Peyer's patch (tissue), 4 donors: ENCODE measurements at places on chromosomes 4 and X. TPM values are rescaled to one million over a fixed set of nuclear protein-coding genes. Genes with fewer than 3 reads are reported as not detected.
A peak's percentile ranks its signal among the peaks of the same experiment; 100 is the strongest.

The SPANXN3 gene
- total RNA-seq: not detected

The FAM13A gene
- 91.9 TPM for total RNA-seq

The GYPA gene
- not detected for total RNA-seq

The CXCL13 gene
- not detected for total RNA-seq

GRCh38 chr4:165827018-165827417 lies 46.0 kb upstream of the TLL1 start:
- no peaks in the 10 kb centered on the region for H3K27me3 ChIP-seq
- DNase-seq: no peak
- no peaks in the 10 kb centered on the region for H3K4me1 ChIP-seq
- H3K27ac ChIP-seq: no peak overlapping the region
- H3K4me3 ChIP-seq: no peak overlapping the region
- no peaks in the 10 kb centered on the region for H3K36me3 ChIP-seq

GRCh38 chr4:182289809-182290208 lies 46.6 kb downstream of the TENM3 start:
- no peak overlapping the region for H3K4me3 ChIP-seq
- no peaks in the 10 kb centered on the region for H3K27me3 ChIP-seq
- no peak for DNase-seq
- no peaks in the 10 kb centered on the region for H3K36me3 ChIP-seq
- no peak overlapping the region for H3K27ac ChIP-seq
- no peaks in the 10 kb centered on the region for H3K4me1 ChIP-seq

GRCh38 chr4:75495476-75495875 lies 18.7 kb downstream of the RCHY1 start:
- H3K36me3 ChIP-seq: no peaks in the 10 kb centered on the region
- no peak overlapping the region for H3K4me3 ChIP-seq
- H3K4me1 ChIP-seq: no peaks in the 10 kb centered on the region
- no peak overlapping the region for H3K27ac ChIP-seq

DNA sequence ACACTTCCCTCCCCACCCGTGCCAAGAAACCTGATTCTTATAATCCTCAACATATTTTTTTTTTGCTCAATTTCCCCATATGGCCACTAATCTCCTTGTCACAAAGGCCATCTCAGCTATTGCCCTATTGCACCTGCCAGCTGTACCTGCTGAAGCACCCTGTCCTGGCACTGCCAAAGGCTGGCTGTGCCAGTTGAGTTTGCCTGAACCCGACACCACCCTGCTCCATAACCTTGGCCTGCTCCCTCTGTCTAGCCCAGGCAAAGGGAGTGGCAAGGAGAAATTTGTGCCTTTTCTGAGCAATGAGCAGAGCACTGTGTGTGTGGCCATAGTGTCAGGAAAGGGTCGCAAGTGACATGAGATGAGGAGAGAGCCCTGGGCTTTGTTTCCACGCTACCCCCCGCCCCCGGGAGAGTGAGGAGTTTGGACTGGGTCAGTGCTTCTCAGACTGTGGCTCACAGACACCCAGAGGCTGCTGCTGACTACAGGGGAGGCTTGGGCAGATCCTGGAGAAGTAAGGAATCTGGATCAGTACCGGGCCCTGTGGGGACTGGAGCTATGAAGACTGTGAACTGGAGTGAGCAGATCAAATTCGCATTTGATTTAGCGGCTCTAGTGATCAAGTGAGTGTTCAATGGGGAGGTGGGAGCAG lies 42.2 kb upstream of the HMGB3 start:
- no peaks in the 10 kb centered on the region for H3K36me3 ChIP-seq
- H3K4me3 ChIP-seq: no peak overlapping the region
- no peak overlapping the region for H3K27ac ChIP-seq

DNA sequence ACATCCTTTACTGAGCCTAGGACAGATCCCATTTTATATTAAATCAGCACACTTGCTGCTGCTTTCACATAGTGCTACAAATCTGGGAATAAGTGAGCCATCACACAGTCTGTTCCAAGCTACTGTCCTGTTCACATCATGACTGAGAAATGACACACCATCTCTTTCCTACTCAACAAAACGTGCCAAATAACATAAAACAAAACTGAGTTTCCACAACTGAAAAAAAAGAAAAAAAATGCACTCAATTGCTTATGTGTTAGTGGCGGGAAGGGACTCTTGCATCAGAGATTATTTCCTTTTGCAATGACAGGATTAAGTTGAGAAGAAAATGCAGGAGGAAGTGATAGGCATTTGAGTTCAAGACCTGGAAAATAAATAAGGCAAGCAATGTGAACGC lies 109.0 kb downstream of the SHROOM4 start:
- no peaks in the 10 kb centered on the region for H3K36me3 ChIP-seq
- DNase-seq: no peak
- no peak overlapping the region for H3K4me3 ChIP-seq
- no peak overlapping the region for H3K27ac ChIP-seq
- H3K27me3 ChIP-seq: no peaks in the 10 kb centered on the region

GRCh38 chr4:156946516-156947424 lies 24.8 kb downstream of the PDGFC start:
- H3K27ac ChIP-seq: peak overlapping the region; percentile 50
- DNase-seq: no peak
- no peaks in the 10 kb centered on the region for H3K36me3 ChIP-seq
- H3K4me3 ChIP-seq: no peak overlapping the region

GRCh38 chrX:78958419-78959116 lies 13.4 kb downstream of the P2RY10 start:
- H3K27ac ChIP-seq: no peak overlapping the region
- DNase-seq: no peak
- no peaks in the 10 kb centered on the region for H3K27me3 ChIP-seq
- H3K36me3 ChIP-seq: no peaks in the 10 kb centered on the region
- H3K4me1 ChIP-seq: no peaks in the 10 kb centered on the region

DNA sequence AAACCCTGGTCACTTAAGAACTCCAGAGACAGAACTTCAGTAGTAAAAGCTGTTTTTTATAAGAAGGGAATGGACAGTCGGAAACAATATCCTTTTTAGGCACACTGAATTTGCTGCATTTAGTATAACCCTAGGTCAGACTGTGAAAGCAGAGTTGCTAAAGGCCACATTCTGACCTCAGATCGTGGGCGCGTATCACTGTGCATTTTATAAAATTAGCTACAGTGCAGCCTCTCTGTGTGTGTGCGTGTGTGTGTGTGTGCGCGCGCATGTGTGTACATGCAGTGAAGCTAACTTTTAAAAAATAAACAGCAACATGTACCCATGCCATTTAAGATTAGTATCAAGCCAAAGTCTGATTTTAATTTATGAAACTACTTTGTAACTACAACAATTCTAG lies 8.0 kb downstream of the ZNF827 start:
- no peak for DNase-seq
- no peaks in the 10 kb centered on the region for H3K27me3 ChIP-seq
- H3K4me1 ChIP-seq: no peaks in the 10 kb centered on the region
- H3K27ac ChIP-seq: no peak overlapping the region
- H3K36me3 ChIP-seq: no peaks in the 10 kb centered on the region
- H3K4me3 ChIP-seq: no peak overlapping the region

DNA sequence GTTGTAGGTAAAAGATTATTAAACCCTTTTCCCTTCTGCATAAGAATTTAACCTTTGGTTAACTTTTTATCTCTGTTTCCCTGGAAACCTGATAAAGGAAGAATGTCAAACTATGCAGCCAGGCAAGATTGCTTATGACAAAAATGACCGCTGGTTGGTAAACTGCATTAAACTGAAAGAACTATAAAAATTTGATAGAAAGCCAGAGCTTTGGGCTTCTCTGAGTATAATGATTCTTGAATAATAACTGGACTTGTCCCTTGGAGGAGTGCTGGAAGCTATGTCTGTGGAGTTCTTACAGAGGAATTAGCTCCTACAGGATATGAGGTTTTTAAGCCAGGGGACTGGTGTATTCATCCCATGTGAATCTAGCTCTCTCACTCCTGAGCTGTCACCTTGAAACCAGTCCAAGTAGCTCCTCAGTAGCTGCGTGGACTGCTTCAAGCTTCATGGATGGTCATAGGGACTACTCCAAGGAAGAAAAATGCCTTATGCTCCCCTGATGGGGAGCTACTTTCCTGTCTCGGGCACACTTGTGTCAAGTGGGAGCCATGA lies 52.0 kb downstream of the RASL11B start:
- no peaks in the 10 kb centered on the region for H3K27me3 ChIP-seq
- H3K4me3 ChIP-seq: no peak overlapping the region
- no peaks in the 10 kb centered on the region for H3K4me1 ChIP-seq
- no peaks in the 10 kb centered on the region for H3K36me3 ChIP-seq

DNA sequence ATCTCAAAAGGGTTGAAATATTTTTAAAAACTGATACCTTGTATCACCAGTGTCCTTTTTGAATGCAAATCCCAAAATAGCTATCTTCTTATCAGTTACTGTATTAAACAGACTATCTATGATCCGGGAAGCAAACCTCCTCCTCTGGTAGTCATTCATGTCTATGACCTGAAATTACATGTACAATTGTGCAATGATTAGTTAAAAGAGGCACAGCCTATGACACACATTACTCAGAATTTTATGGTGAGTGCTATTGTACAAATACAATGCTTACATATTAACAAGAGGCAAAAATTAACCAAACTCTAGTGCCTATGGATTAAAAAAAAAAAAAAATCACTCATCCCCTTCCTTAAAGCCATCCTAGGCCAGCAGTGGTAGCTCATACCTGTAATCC lies 21.7 kb downstream of the UGDH start:
- peaks cover 3% of the 10 kb centered on the region for H3K36me3 ChIP-seq
- H3K4me3 ChIP-seq: no peak overlapping the region
- no peak for DNase-seq
- no peaks in the 10 kb centered on the region for H3K4me1 ChIP-seq
- no peaks in the 10 kb centered on the region for H3K27me3 ChIP-seq
- no peak overlapping the region for H3K27ac ChIP-seq

DNA sequence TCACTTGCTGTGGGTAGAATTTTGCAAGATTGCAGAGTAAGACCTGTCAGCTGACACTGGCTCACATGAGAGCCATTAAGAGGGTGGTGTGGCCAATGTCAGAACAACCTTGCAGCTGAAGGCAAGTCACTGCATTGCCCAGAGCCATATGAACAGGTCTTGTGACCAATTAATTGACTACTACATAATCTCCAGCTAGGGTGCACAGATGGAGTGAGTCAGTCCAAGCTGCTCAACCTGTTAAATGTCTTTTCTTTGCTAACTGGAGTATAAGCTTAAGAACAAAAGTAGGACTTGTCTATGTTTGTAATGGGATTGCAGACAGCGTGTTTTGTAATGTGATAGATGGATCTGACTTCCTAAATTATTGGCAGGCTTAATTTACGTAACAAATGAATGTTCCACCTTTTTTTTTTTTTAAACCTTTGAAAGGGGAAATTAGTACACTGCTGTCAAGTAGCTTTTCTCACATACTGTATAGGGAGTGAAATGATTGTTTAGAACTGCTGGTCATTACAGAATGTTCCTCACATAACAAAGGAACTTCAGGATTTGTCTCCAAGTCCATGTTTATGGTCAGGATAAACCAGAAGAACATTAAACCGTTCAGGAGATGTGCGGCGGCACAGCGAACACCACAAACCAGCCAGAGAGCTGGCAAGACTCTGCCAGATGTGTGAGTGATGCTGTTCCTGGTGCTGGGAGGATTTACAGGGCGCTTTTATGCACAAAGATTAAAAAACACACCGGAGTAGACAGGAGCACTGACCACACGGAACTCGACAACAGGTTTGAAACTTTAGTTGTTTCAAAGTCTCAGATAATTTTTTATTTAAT lies 37.0 kb downstream of the FNIP2 start:
- no peak for DNase-seq
- H3K4me3 ChIP-seq: peak overlapping the region; percentile 10
- H3K36me3 ChIP-seq: no peaks in the 10 kb centered on the region
- H3K27ac ChIP-seq: no peak overlapping the region

- no peak overlapping the region for H3K27ac ChIP-seq
- no peak for DNase-seq
- H3K4me1 ChIP-seq: no peaks in the 10 kb centered on the region
- no peaks in the 10 kb centered on the region for H3K27me3 ChIP-seq
- H3K36me3 ChIP-seq: no peaks in the 10 kb centered on the region
These were observed 28.5 kb downstream of the SHROOM3 start for GRCh38 chr4:76463568-76463967.

- no peaks in the 10 kb centered on the region for H3K4me1 ChIP-seq
- no peak overlapping the region for H3K4me3 ChIP-seq
- no peak overlapping the region for H3K27ac ChIP-seq
- H3K27me3 ChIP-seq: no peaks in the 10 kb centered on the region
- no peak for DNase-seq
These were observed 184.4 kb downstream of the DKK2 start for GRCh38 chr4:106851726-106852125.

DNA sequence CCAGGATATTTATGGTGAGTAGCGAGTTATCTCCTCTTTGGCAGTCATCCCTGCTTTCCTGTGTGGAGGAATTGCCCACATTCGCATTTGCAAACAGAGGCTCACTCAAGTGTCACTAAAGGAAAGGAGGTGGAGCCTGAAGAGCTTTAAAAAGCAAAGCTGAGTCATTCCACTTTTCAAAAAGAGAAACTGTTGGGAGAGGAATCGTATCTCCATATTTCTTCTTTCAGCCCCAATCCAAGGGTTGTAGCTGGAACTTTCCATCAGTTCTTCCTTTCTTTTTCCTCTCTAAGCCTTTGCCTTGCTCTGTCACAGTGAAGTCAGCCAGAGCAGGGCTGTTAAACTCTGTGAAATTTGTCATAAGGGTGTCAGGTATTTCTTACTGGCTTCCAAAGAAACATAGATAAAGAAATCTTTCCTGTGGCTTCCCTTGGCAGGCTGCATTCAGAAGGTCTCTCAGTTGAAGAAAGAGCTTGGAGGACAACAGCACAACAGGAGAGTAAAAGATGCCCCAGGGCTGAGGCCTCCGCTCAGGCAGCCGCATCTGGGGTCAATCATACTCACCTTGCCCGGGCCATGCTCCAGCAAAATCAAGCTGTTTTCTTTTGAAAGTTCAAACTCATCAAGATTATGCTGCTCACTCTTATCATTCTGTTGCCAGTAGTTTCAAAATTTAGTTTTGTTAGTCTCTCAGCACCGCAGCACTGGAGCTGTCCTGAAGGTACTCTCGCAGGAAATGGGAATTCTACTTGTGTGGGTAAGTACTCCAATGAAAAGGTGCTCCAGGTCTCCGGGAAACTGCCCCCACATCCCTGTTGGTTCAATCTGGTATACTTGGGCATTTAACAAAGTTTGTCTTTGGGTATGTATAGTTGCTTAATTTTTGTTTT lies at the start of gene EGF:
Gene EGF (plus strand): TSS at position 178 of the 890 bp plus-strand sequence. CDS start 453 bp downstream, at position 631.
- no peaks in the 10 kb centered on the region for H3K4me1 ChIP-seq
- DNase-seq: no peak
- no peaks in the 10 kb centered on the region for H3K27me3 ChIP-seq
- no peak within 1 kb of the TSS for H3K4me3 ChIP-seq
- H3K36me3 ChIP-seq: no peaks in the 10 kb centered on the region
- H3K27ac ChIP-seq: no peak within 1 kb of the TSS

DNA sequence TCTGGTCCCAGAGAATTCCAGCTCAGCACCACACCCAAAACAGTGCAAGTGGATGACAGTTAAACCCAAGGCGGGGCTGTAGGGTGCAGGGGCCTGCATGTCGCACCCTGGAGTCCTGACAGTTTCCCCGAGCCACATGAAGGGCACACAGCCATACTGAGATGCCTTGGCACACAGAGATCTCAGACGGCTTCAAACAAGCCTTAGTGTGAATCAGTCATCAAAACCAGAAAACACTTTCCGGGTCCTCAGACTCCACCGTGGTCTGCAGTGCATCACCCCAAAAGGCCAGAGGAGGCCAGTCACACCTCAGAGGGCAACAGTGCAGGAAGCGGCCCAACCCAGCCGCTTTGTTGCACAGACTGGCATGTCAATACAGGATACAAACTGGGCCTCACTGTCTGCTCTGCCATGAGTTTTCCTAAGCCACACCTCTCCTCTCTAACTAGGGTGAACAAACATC lies 64.6 kb upstream of the ENPP6 start:
- H3K36me3 ChIP-seq: no peaks in the 10 kb centered on the region
- peak overlapping the region; percentile 62 for H3K27ac ChIP-seq
- DNase-seq: peak; percentile 79
- no peaks in the 10 kb centered on the region for H3K27me3 ChIP-seq
- H3K4me3 ChIP-seq: no peak overlapping the region
